ENCODE measurements at places on chromosomes 3 and 15.

- no peak for DNase-seq
Observed at GRCh38 chr3:135918600-135918999, 46.9 kb upstream of the PPP2R3A start.

DNA sequence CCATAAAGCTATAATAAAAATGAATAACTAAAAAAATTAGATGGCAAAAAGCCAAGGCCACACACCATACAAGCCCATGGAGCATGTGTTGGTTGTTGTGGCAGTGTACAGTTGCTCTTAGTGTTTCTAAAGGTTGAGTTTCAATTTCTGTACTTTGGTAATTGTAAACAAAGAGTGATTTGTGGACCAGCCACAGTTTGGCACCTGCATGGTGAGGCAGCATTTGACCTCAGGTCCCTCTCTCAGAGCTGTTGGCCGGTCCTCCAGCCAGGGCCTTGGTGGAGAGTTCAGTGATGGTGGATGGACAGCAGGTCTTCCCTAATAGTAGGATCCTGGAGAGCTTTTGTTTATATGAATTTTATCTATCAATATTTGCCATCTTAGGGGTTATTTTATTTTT is 5.6 kb downstream of the ACAD9 start:
- no peak for DNase-seq

GRCh38 chr15:70088455-70088854 is 9.3 kb downstream of the TLE3 start:
- no peak for DNase-seq

DNA sequence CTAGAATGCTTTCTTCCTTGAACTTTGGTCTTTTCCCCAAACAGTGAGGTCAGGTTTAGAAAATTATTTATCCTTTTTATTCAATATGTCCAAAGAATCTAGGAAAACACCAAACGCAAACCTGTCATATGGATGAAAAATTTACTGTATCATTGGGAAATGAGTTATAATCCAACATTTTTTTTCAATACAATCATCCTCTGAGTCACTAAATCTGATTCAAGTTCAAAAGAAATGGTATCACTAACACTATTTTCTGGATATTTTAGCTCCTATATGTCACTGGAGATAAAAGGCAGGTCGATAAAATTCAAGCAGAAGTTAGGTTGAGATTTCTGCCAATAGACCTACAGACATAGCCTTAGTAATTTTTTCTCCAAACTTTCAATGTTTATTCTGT is 591.6 kb upstream of the AGTR1 start:
- no peak for DNase-seq

DNA sequence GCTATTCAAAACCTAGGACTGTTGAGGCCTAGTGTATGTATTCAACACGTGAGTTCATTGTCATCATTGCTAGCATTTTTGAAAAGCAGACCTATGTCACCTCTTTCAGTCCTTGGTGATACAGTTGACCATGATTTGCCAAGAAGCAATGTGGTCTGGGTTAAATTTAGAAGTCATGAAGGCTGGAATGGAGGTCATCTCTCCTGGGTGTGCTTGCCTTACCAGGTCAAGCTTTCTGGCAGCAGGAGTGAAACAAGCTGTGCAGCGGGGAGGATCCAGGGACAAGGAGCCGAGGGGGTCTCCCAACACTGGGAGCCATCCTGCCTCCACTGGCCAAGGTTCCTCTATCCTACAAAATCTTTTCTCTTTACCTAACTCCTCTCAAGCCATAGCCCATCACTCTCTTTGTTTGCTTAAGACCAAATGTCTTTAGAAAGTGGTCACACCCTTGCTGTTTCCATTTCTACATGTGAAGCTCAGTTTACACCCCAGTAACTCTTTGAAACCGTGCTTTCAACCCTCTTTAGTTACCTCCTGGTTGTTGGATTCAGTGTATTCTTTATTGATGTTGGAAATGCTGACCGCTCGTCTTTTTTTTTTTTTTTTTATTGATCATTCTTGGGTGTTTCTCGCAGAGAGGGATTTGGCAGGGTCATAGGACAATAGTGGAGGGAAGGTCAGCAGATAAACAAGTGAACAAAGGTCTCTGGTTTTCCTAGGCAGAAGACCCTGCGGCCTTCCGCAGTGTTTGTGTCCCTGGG is 40.0 kb downstream of the SLC28A2 start:
- DNase-seq: no peak

GRCh38 chr3:159926573-159926972 is 62.1 kb upstream of the IL12A start:
- DNase-seq: no peak

DNA sequence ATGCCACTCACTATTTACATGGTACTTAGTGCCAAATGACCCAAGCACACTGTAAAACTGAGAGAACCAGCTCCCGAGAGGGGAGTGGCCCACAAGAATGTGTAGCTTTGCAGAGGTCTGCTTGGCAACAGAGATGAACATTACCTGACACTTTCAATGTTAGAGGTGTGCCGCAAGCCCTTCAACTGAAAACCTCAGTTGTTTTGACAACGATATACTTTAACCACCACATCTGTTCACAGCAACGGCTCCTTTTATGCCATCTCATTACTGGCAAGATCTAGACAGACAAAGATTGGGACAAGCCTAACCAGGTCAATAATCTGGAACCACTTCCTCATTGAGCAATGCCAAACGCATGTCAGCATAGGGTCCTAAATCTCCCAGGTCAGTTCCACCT is 23.7 kb downstream of the NEK10 start:
- DNase-seq: no peak

GRCh38 chr15:52855157-52855556 is 65.0 kb upstream of the ONECUT1 start:
- DNase-seq: no peak

- DNase-seq: no peak
Observed at GRCh38 chr15:67809441-67809840, 15.9 kb upstream of the SKOR1 start.

- no peak for DNase-seq
Observed at GRCh38 chr3:24450160-24450907, 44.3 kb downstream of the THRB start.

DNA sequence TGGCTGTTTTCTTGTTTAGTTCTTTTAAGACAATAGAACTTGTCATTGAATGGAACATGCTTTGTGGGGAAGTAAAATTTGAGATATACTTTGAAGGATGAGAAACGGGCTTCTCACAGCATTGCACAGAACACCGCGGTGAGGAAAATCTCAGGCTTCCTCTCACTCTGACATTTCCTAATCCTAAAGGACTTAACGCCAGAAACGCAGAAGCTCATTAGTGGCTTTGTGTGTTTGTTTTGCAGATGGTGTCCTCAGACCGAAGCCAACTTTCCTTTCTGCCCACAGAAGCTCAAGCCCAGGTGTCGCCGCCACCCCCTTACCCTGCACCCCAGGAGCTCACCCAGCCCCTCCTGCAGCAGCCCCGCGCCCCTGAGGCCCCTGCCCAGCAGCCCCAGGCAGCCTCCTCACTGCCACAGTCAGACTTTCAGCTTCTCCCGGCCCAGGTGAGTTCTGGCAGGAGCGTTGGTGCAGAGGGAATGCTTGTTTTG is 78.9 kb upstream of the BLM start:
- DNase-seq: no peak

GRCh38 chr3:197674741-197675562 is 61.8 kb downstream of the RUBCN start:
- DNase-seq: no peak

GRCh38 chr3:197050511-197050910 is 20.9 kb upstream of the MELTF start:
- DNase-seq: no peak

GRCh38 chr3:47365213-47366153 is 15.3 kb upstream of the PTPN23 start:
- no peak for DNase-seq

DNA sequence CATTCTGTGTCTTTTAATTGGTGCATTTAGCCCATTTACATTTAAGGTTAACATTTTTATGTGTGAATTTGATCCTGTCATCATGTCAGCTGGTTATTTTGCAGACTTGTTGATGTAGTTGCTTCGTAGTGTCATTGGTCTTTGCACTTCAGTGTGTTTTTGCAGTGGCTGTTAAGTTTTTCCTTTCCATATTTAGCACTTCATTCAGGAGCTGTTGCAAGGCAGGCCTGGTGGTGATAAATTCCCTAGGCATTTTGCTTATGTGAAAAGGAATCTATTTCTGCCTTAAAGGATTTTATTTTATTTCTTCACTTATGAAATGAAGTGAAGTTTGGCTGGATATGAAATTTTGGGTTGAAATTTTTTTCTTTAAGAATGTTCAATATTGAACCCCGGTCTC is 70.2 kb upstream of the CD96 start:
- DNase-seq: no peak

GRCh38 chr3:54240-54639 is 142.3 kb upstream of the CHL1 start:
- no peak for DNase-seq

All from stimulated activated CD4-positive, alpha-beta T cell treated with anti-CD3 and anti-CD28 coated beads, Interleukin-12 subunit alpha, Interleukin-12 subunit beta, amount 100 ng/mL, for 48 hours (primary cell).